ENCODE measurements at places on chromosomes 5 and 9. TPM values are rescaled to one million over a fixed set of nuclear protein-coding genes. Genes with fewer than 3 reads are reported as not detected.

The SLC45A2 gene
- total RNA-seq: not detected

The FOXE1 gene
- total RNA-seq: 0.22 TPM

The CDC25C gene
- total RNA-seq: 13.3 TPM

The FASTKD3 gene
- 15.0 TPM for total RNA-seq

The GRXCR2 gene
- not detected for total RNA-seq

The PCDHGA5 gene
- total RNA-seq: 1.5 TPM

The MAP1B gene
- total RNA-seq: 181 TPM

The GPR151 gene
- total RNA-seq: not detected

The SLC6A3 gene
- not detected for total RNA-seq

The DDX31 gene
- 11.8 TPM for total RNA-seq
